ENCODE measurements at places on chromosomes 1 and 21.
A peak's percentile ranks its signal among the peaks of the same experiment; 100 is the strongest.

DNA sequence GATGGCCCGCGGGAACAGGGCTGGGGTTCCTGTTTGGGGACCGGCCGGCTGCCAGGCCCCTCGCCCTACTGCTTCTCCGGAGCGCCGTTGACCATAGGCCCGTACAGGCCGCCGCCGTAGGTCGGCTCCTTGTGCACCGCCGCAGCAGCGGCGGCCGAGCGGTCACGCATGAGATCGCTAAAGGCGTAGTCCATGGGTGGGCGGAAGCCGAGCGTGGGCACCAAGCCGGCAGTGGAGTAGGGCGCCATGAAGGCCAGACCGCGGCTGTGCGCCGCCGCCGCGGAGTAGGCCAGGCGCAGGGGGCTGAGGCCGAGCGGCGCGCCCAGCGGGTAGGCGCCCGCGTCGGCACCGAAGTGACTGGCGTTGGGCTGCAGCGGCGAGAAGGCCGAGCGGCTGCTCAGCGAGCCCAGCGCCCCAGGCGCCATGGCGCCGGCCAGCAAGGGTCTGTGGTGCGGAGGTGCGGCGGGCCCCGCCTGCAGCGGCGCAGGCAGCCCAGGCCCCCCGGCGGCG is 4.6 kb downstream of the DMRTA2 start:
- no peak for DNase-seq

GRCh38 chr1:161932668-161933067 is 91.0 kb downstream of the OLFML2B start:
- no peak for DNase-seq

DNA sequence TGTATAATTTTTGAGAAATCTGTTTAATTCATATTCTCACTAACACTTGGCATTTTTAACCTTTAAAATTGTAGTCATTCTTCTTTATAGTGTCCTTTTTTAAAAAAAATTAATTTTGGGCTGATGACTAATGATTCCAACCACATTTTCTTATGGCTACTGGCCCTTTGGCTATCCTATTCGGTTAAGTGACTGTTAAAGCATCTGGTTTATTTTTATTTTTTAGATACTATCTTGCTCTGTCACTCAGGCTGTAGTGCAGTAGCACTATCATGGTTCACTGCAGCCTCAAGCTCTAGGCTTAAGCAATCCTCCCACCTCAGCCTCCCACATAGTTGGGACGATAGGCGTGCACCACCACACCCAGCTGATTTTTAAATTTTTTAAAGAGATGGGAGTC is 723.2 kb upstream of the CXADR start:
- no peak for DNase-seq

DNA sequence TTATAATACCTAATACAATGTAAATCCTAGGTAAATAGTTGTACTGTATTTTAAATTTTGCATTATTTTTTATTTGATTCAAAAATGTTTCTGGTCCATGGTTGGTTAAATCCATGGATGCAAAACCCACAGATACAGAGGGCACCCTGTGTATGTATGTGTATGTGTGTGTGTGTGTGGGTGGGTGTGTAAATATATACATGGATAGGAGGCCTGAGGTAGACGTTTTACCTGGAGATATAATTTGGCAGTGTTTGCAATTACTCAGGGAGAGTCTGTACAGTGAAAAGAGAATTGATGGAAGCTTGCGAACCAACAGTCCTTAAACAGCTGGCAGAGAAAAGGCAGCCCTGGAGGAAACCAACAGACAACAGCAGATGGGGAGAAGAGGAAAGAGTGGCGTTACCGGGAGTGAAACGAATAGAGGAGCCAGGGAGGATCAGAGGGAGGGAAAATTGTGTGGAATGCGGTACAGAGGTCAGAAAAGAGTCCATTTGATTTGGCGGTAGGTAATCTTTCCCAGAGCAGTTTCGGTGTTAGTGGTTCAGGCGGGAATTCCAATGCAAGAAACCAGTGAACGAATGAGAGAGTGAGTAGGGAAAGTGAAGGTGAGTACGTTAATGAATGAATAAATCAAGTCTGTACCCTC is 47.9 kb upstream of the NBL1 start:
- no peak for DNase-seq

DNA sequence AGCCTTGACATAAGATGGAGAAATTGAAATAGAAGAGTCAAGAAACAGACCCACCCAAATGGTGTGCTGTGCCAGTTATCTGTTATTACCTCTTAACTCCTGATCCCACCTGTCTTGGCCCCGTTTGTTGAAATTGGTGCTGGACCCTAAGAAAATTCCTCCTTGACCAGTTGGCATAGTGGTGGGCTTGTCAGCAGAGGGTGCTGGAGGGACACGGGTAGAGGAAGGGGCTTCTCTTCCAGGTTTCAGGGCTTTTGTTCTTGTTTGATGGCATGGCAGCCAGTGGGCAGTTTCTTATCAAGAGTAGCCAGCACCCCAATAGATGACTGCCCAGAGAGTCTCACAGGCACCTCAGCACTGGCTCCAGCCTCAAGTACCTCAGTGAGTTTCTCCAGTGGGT is 51.6 kb downstream of the PCBP3 start:
- DNase-seq = no peak

DNA sequence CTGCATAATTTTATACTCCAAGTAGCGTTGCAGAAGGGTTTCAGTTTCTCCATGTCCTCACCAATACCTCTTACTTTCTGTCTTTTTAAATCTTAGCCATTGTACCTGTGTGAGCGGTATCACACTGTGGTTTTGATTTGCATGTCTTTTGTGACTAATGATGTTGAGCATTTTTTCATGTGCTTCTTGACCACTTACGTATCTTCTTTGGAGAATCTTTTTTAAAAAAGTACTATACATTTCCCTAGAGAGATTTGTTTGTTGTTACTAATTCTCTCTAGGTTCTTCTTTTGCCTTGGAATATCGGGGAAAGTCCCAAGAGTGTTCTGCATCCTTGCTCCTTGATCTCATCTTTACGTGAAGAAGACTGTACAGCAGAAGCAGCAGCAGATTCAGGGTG is 81.8 kb upstream of the WARS2 start:
- DNase-seq = no peak

GRCh38 chr1:98991127-98992012 is 13.3 kb downstream of the PLPPR5 start:
- no peak for DNase-seq

GRCh38 chr1:58592522-58593134 is 15.6 kb upstream of the TACSTD2 start:
- peak; percentile 95 for DNase-seq

DNA sequence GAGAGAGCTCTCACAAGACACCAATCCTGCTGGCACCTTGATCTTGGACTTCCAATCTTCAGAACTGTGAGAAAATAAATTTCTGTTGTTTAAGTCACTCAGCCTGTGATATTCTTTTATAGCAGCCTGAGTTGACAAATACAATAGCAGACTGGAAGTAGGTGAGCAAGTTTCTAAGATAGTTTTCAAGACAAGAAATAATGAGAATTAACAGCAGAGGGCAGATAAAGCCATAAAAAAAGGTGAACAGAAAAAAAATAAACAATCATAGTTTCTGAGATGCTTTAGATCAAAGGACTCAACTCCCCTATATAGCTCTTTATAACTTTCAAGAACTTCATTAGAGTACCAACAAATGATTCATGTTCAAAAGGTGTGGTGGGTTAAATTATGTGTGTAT is 119.8 kb downstream of the PLPPR5 start:
- no peak for DNase-seq

- no peak for DNase-seq
Observed at GRCh38 chr1:244325056-244325758, 126.5 kb downstream of the ADSS2 start.

DNA sequence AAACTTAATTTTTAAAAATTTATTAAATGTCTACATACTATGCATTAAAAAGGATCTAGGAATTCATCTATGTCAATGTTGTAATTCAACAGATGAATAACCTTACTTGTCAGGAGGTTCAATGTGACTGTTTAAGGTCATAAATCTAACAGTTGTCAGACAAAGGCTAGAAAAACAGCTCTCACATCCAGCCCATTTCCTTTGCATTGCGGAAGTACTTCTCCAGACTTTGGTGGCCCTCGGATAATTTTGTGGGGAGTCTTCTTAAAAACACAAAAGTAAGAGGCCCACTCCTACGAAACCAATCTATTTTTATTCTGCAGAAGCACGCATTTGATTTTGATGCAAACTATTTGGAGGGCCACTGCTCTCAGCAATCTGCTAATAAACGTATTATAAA is 122.6 kb upstream of the CHRM3 start:
- DNase-seq = no peak
